ENCODE measurements at places on chromosomes 4 and X.

GRCh38 chrX:97639526-97639925, 755.8 kb downstream of the RPA4 start:
- DNase-seq, result no peak

- DNase-seq, result no peak
Observed at GRCh38 chr4:58188316-58188715, 1078.1 kb upstream of the IGFBP7 start.

DNA sequence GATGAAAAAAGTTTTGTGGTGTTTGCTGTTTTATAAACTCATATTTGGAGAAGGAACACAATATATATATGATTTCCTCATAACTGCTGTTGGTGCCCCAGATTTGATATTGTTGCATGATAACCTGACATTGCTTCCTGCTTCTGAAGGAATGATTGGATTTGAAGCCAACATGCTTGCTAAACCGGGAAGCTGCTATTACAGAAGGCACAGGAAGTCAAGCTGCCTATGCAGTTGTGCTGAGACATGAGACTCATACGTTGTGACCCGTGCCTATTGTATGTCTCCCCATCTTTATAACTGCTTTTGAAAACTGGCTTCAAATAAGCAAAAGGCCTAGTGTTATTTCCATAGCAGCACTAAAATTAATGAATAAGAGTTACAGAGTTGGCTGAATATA, 32.9 kb downstream of the GAB1 start:
- DNase-seq, result no peak

DNA sequence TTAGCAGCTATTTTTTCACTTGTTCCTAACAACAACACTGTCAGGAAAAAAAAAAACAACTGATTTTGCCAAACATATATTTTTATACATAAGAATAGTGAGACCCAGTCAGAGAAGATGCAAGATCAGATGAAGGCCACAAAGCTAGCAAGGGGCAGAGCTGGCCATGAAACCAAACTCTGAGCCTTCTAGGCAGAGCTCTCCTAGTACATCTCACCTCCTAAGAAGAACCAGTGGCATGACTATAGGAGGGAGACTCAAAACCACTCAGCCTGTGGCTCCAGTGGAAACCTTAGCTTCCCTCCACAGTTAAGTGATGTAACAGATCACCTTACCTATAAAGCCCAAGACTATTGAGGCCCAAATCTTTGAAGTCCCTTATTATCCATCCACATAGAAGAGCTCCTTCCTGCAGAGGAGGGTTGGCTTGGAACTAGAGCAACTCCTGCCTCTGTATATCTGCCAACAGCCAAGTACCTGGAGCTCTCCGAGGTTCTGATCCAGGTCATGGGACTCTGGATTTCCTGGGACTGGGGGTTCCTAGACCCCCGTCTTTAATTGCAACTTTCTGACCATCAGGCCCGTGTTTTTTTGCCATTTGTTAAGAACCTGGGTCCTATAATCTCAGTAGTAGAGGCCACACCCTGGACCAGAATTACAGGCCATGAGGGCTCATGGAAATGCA, 136.5 kb downstream of the SH3KBP1 start:
- no peak for DNase-seq

DNA sequence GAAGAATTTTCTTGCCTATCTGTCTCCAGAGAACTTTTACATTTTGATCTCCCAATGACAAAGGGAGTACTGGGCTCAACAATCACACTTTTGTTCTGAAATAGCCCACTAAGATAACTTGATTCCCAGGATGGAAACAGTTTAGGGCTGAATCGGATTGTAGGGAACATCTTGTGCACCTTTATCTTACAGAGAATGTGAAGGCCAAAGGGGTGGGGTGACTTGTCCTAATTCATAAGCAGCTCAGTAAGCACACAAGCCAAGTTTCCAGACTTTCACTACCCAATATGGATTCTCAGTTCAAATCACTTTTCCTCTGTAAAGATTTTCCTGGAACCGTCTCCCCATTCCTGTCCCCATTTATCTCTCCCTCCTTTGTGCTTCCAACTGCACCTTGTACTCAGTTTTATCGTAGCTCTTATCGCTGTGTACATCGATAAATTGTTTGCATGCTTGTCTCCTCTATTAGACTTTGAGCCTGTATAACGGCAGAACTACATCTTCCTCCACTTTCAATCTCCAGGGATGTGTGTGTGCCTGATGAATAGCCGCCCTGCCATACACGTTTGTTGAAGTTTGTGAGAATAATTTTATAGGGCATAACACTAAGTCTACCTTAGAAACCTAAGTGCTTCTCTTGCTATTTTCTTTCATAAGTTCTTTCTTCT, 77.4 kb downstream of the MBNL3 start:
- DNase-seq, result no peak

GRCh38 chr4:159343116-159343515, 240.2 kb downstream of the RAPGEF2 start:
- DNase-seq, result no peak

DNA sequence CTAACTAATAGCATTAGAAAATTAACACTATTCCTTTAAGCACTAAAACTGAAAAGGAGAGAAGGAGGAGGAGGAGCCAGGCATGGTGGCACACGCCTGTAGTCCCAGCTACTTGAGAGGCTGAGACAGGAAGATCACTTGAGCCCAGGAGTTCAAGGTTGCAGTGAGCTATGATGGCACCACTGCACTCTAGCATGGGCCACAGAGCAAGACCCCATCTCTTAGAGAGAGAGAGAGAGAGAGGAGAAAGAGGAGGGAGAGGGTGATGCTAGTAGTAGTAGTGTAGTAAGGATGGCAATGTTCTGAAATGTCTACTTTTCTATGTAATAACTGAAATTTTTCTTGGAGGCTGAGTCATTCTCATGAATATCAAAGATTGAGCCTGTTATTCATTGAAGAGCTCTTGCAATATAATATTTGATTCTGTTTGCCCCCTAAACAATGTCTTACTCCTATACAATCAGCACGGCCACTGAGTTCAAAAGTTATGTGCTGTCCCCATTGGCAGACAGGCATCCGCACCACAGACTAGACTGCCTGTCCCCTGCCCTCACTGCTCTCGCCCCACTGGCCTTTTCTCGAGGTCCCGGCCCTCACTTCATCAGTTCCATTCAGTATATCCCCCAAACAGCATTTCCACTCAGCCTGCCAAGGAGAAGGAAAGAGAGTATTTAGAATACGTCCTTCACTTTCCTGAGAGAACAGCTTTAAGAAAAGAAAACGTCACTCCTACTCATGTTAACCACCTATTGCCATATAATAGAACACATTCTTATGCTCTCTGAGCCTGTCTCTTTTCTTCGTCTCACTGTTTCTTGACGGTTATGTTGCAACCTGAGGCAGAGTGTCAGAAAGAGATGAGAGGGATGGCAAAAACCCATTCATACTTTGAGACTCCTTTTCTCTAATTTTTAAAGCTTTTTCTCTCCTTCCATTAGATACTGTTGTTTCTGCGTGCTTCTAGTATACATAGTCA, 238.1 kb downstream of the PALLD start:
- DNase-seq, result no peak

- no peak for DNase-seq
Observed at GRCh38 chr4:186189656-186190055, 1.7 kb upstream of the CYP4V2 start.

DNA sequence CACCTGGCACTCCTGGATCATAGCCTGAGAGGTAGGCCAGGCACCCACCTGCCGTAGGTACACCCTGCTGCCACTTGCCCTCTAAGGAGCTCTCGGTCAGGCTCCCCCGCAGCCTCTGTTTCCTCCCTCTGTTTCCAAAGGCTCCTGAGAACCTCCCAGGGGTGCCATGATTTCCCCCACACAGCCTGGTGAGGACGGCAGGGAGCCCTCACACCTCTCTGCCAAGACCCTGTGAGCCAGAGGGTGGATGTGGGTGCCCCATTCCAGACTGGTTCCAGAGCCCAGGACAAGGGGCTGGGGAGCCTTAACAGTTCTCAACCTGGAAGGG, 1.6 kb upstream of the ABLIM2 start:
- no peak for DNase-seq

Data from fibroblast of lung (primary cell).